ENCODE measurements at places on chromosomes 11 and 22.

- no peak for DNase-seq
Observed at GRCh38 chr22:43176090-43176489, 10.8 kb downstream of the TTLL12 start.

GRCh38 chr22:41920271-41920976, 5.5 kb upstream of the SHISA8 start:
- no peak for DNase-seq

DNA sequence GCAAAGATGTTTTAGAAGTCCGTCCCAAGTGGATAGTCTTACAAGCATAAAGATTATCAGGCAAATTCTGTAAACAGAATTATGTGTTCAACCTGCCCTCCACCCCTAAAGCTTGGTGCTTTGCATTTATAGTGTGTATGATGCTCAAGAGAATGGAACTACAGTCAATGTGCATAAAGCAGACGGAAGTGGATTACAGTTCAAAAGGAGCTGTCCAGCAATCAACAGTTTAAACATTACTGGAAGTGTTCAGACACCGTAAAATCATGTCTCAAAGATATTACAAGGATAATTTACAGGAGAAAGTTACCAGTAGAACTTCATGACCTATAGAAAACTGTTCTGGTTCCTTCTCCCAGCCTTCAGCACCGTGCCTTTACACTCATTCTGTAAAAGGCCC, 1.0 kb downstream of the RIC3 start:
- no peak for DNase-seq

DNA sequence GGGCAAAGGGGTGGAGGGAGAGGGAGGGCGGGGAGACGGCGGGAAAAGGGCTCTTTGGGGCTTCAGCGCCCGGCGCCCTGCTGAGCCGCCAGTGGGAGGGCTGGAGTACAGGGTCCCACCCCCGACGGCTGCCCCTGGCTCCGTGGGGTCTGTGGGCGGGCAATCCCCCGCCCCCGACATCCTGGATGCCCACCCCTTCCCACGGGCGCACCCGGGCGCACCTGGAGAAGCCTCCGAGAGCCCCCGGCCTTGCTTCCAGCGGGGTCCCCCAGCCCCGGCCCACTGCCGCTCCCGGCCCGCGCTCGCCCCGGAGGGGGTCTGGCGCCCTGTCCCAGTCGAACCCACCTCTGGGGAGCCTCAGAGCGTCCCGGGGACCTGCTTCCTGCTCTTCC, 394 bp downstream of the CHRM4 start:
- no peak for DNase-seq

- DNase-seq, result no peak
Observed at GRCh38 chr11:61711498-61711897, 31.3 kb downstream of the DAGLA start.

GRCh38 chr11:70108250-70108649, 30.1 kb downstream of the ANO1 start:
- no peak for DNase-seq

DNA sequence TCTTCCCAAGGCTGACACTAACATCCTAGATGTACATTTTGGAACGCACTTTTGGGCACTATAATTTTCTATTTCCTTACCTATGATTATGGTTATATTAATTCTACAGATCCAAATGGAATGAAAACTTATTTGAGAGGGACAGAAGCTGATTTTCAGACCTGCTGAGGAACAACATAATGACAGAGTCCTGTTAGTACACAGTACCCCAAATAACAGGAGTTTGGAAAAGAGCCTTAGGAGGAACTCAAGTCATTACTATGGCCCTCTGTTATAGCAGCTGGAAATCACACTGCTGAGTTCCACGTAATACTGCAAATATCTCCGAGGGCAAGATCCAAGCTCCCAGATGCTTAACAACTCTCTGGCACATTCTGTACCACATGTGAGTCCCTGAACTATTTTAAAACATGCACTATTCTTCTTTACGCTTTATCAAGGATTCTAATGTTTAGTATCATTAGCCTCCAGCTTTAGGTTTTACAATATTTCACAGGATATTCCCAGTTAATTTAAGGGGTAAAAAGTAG, 1027.7 kb upstream of the CCDC90B start:
- DNase-seq, result no peak

- no peak for DNase-seq
Observed at GRCh38 chr11:65861533-65862183, 1.4 kb downstream of the MUS81 start.

DNA sequence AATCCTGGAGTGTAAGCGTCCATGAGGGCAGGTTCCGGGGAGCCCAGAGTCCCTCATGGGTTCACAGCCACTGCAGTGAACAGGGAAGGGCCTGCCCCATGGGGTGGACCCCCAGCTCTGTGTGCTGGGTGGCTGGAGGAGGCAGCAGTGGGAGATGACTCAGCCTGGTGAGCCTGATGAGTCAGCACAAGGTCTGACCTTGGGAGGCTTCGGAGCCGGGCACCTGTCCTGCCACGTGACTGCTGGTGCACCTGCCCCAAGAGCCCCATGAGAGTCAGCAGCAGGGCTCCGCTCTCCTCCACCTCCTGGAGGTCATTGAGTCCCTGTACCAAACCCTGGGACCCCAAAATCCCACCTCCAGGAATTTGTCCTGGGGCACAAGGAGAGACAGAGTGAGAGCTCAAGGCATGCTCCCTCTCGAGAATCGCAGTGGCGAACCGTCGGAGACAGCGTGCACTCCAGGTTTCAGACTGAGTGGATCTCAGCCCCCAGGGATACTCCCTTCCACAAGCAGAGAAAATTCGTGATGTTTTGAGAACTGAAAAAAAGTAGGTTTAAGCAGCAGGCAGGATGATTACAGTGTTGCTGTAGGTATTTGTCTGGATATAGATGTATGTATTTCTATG, 1221.7 kb downstream of the BRD1 start:
- DNase-seq, result no peak

- no peak for DNase-seq
Observed at GRCh38 chr11:65864706-65865471, 4.7 kb downstream of the MUS81 start.

DNA sequence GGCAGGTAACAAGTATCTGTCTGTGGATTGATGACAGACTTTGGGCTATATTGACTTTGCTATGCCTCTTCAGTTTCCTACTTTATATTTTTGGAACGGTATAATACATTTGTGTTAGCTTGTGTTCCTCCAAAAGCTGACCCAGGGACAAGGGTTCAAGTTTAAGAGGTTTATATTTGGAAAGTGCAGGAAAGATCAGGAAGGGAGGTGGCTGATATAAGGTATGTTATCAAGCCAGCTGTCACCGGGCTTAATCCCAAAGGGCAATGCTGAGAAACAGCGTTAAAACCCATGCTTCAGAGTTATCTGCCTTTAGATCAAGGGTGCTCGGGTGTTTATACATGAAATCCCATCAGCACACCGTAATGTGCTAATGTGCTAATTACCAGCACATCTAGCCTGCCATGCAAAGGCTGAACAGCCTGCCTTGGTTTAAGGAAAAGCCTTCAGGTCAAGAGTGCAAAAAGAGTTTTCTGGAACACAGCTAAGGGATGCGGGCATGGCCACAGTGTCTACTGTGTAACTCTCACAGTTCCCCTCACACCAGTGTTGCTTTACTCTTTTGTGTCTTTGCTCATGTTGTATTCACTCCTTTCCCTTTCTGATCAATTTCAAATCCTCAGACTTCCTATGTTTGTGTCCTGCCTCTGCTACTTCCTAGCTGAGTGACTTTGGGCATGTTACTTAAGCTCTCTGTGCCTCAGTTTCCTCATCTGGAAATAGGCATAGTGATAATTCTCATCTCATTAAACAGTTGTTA, 77.5 kb downstream of the BDNF start:
- DNase-seq, result no peak

DNA sequence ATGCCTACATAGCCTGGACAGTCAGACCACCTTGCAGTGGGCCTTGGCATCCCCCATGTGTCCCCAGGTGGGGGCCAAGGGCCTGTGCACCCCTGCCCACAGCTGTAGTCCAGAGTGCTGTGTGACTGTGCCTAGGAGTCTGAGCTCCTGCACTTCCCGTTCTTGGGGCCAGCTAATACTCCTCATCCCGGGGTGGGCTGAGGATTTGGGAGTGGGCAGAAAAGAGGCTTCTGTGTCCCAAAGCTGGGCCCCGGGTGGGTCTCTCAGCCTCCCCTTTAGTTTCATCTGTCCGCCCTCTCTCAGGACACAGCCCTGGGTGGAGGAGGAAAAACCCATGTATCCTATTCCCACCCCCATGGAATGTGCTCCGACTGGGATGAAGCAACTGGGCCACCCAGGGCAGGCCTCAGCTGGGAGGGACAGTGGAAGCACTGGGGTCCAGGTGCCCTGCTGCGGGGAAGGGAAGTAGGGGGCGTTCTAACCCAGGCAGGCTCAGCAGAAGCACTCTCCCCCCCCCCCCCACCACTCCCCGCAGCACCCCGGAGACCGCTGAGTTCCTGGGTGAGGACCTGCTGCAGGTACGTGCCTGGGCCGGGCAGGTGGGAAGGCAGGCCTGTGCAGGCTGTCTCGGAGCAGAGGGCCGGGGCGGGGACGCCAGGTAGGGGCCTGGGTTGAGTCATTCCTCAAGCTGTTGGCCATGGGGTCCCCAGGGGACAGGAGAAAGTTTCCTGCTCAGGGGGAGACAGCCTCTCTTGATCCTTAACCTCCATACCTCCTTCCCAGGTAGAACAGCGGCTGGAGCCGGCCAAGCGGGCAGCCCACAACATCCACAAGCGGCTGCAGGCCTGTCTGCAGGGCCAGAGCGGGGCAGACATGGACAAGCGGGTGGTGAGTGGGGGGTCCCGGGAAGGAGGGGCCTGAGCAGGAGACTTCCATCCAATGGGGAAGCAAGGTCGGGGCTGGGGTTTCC, 1.4 kb downstream of the SH3BP1 start:
- DNase-seq, result no peak

DNA sequence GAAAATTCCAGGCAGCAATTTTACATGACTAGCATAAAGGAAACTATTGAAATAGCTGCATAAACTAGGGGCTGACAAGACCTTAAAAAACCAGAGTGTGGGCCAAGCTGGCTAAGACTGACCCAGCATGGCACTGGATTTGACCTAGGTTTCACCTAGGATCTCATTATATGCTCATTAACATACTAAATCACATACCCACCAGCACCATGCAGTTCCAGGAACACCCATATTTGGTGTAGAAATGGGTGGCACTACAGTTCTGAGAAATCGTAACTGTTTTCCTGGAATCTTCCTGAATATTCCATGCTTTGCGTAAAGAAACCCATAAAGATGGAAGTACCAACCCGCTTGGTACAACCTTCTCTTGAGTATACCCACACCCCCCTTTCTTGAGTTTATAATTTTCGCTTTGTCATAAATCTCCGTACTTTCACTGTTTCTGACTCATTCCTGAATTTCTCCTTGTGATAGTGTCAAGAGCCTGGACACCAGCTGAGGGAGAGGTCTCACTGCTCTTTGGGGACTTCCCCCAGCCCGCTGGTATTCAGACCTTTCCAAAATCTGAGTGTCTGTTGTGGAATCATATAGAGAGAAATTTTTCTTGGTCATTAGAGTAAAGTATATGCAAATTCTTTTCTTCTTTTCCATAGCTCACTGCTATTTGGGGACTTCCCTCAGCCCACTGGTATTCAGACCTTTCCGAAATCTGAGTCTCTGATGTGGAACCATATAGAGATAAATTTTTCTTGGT, 55.1 kb downstream of the MTMR3 start:
- DNase-seq, result no peak

DNA sequence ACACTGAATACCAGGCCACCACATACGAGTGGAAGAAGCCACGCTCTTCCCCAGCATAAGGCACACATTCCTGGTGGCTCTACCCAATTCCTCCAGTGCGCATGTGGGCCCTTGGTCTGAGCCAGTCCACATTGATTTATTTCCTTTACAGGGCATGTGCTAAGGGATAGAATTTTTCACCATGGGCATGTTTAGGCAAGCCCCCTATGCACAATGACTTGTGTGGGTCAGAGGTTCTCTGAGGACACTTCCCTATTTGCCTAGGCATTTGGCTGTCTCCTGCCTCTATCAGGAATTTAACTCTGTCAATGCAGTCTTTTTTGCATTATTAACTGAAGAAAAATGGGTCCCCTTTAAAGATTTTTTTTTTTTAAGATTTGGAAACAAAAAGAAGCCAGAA, 718.1 kb downstream of the NTM start:
- DNase-seq, result no peak

GRCh38 chr22:21837248-21837979, 30.0 kb downstream of the MAPK1 start:
- no peak for DNase-seq

DNA sequence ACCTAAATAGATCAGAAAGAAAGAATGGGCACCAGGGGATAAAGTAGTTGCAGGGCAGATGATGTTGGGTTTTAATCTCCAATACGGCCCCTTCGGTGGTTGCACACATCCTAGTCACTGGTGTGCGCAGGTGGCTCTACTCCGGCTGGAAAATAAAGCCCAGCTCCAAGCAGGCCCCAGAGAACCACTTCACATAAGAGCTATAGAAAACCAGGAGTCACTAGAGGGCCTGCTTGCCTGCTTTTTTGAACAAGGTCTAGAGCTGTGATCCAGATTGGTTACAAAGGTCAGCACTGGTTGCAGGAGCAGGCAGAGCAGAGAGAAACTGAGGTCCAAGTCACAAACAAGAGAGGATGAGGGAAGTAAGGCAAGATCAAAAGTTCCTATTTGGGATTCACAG, 41.5 kb upstream of the MS4A8 start:
- DNase-seq, result no peak

DNA sequence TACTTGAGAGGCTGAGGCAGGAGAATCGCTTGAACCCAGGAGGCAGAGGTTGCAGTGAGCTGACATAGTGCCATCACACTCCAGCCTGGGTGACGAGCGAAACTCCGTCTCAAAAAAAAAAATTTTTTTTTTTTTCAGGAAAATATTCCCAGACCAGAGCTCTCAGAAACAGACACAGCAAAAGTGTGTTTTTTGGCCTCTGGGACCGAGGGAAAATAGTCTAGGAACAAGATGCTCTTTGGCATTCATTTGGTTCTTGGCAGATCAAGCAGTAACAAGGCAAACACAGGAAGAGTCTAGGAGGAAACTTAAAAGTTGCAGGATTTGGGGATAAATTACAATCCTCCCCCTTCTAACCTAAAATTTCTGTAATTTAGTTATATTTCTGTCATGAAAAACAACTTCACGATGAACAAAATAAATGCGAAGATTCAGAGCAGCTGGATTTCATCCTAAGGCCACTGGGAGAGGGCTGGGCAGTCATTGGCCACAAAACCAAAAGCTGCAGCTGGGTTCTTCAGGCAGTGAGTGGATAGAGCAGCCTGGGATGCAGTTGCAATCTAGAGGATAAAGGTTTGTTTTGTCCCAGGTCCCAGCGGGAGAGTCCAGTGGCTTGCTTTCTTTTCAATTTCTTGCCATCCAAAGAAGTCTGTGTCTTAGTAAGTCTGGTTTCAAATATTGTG, 19.7 kb downstream of the ATG16L2 start:
- no peak for DNase-seq

DNA sequence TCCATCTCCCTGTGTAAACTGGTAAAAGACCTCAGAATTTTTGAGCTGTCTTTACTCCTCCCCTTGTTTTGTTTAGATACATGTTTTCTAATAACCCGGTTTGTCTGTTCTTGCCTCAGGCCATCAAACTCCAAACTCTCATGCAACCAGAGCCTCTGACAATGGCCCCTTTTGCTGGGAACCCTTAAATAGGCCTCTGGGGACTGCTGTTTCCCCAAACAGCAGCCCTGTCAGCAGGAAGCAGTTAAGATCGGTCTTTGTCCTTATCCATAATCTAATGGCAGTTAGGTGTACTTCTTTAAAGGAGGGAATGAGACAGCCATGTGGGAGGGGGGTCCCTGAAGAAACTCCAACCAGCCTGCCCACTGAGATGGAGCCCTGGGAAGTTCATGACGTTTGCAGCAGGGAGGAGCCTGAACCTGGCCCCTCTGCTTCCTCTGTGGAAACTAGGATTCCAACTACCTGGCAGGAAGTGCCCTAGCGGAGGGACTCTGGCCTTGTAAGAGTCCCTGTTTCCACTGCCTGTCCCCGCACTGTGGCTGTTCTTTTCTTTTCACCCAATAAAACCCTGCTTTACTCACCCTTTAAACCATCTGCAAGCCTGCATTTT, 1354.4 kb downstream of the LRRC4C start:
- no peak for DNase-seq
